ENCODE measurements at places on chromosomes 16 and 17.

- DNase-seq: no peak
These were observed 11.5 kb downstream of the MPRIP start for GRCh38 chr17:17053446-17054379.

- no peak for DNase-seq
These were observed 559 bp downstream of the ITGAM start for GRCh38 chr16:31260136-31260931.

GRCh38 chr16:86277221-86277620, 233.1 kb upstream of the FOXF1 start:
- no peak for DNase-seq

DNA sequence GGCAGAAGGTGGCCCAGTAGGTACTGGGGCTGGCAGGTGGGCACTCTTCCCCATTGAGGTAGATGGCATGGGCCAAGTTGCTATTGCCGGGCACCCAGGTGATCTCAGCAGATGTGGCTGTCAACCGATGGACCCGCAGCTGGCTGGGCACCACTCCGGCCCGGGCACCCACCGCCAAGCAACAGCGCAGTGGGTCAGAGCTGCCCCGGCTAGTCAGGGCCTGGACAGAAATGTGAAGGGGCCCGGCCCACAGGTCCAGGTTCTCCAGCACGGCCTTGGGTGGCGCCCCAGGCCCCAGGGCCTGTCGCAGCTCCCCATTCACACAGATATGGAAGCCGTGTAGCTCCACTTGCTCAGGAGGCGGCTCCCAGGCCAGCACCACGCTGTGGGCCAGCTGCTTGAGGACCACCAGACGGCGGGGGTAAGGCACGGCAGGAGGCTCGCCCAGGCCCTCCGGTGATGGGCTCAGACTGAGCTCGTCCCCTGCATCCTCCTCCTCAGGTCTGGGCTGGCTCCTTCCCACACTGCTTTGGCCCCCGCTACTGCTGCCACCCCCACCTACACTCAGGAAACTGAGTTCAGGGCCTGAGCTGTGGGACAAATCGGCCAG, 16.5 kb downstream of the TSPOAP1 start:
- DNase-seq: no peak

DNA sequence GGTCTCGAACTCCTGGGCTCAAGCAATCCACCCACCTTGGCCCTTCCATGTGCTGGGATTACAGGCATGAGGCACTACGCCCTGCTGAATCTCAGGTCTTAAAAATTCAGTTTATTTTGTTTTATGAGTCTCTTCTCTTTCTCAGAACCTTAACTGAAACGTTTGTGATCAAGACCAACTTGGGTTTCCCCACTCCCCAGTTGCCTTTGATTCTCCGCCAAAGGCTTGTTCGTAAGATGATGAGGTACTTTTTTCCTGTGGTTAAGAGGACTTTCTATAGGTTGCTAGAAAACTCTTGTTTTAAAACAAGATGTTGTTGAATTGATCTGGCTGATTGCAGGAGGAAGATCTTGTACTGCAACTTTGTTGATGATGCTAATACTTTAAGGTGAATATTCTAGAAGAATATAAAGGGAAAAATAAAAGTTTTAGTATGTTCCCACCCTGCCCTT, 11.7 kb downstream of the ABCC1 start:
- no peak for DNase-seq

GRCh38 chr17:68981288-68981687, 26.1 kb upstream of the ABCA8 start:
- peak; percentile 77 for DNase-seq

DNA sequence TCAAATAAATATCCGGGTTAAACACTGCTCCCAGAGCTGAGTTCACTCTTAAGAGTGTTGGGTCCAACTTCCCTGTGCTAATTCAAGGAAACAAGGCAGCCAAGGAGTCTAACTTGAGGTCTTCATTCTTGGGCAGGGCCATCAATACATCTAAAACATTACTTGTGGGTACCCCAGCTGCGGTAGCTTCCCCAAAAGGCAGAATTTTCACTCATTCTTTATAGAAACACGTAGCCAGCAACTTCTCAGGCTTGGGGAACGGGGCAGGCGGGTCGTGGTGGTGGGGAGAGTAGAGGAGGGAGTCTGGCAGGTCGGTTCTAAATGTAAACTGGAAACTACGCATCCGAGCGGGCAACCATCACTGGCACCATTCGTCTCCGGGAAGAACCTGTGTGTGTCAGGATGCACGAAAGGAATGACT, 666 bp upstream of the METTL9 start:
- DNase-seq: no peak

- no peak for DNase-seq
These were observed 684 bp upstream of the NUDT16L1 start for GRCh38 chr16:4692460-4693295.

DNA sequence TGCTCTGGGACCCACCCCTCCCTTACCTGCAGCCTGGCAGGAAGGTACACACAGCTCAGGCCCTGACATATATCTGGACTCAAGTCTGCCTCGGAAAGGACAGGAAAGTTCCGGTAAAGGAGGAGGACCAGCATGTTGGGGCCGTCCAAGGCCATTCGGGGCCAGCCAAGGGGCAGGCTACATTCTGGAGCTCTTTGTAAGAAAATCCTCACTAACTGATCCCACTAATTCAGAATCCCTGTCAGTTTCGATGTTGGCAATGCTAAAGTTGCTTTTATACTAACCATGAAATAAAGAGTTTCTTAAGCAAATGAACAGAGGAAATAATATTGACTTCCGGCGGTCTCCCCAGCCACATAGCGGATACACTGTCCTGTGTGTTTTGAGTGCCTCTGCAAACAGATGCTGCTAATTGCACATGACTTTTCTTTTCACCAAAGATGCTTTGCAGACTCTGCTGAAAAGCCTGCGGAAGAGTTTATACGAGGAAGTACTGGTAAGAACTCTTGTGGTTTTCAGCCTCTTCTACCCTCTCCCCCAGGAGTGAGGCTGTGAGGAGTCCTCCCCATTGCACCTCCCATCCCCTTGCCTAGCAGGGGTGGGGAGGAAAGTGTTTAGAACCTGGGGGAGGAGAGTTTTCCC, 54.8 kb downstream of the PLXDC1 start:
- DNase-seq: no peak

DNA sequence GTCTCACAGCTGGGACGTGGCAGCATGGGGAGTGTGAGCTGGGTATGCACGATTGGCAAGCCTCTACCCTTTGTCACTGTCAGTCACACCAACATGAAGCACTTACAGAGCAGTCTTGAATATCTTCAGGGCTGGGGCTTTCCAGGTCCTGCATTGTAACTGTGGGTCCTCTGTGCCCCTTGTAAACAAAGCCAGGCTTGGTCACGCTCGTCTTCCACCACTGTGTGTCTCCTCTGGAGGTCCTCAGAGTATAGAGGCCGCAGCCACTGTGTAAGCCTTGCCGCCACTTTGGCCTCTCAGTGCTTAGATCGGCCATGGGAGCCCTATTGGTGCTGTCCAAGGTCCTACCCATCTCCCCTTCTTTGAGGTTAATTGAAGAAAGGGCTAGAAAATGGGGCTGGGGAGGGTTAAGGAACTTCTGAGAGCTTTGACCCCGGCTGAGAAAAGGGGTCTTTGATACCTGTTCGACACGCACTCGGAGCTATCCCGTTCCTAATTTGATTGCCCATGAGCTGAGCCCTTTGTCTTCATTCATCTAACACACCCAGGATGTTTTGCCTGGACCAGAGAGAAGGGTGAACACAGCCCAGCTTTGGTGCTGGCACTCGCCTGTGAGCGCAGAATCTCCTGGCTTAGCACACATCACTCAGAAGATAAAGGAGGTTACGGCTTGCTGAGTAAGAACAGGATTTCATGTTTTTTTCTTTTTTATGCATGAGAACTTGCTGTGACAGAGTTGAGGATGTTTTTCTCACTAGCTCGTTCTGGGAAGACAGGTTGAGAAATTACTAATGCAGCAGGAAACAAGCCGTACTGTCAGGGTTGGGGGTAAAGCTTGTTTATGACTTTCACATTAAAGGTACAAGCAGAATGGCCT, 267.9 kb downstream of the CPPED1 start:
- no peak for DNase-seq

GRCh38 chr17:78337244-78338109, 22.4 kb downstream of the SOCS3 start:
- peak; percentile 48 for DNase-seq

DNA sequence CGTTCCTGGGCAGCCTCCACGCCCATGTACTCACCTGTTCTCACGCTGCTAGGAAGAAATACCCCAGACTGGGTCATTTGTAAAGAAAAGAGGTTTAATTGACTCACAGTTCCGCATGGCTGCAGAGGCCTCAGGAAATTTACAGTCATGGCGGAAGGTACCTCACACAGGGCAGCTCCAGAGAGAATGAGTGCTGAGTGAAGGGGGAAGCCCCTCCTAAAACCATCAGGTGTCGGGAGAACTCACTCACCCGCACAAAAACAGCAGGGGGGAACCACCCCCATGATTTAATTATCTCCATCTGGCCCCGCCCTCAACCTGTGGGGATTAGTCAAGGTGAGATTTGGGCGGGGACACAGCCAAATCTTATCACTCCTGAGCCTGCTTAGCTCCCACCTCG, 18.2 kb downstream of the RAB40C start:
- DNase-seq: no peak

GRCh38 chr17:48568499-48569239, 9.5 kb downstream of the HOXB4 start:
- no peak for DNase-seq

DNA sequence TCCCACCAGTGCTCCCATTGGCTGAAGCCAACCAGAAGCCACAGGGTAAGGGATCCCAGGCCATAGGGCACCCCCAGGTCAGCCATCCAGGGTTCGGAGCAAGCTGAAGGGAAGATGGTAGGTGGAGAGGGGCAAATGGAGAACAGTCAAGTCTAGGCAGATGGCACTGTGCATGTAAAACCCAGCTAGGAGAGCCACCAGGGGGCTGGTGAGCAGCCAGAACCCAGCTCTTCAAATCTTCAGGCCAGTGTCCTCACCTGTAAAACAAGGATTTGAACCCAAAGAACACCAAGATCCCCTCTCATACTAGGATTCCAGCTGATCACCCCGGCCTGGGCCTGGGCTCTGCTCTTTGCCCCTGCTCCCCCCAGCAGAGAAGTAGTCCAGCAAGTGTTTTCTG, 43.5 kb downstream of the GINS3 start:
- DNase-seq: no peak
